ENCODE measurements at places on chromosomes 3 and 15.

- no peak for DNase-seq
Measured at GRCh38 chr3:194443901-194444300, 42.9 kb downstream of the ATP13A3 start.

DNA sequence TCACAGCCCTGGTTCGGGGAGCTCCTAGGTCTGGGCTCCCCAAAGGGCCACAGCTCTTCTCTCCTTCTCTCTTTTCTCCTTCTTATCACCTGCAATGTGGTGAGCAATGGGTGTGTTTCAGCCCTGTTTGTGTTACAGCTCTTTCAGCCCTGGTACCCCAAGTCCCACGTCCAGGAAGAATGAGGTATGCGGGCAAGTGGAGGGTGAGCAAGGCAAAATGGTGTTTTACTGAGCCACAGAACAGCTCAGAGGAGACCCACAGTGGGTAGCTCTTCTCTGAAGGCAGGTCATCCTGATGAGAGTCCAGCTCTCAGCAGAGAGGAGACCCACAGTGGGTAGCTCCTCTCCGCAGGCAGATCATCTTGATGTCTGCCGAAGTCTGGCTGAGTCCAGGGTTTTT is 86.8 kb downstream of the BFSP2 start:
- no peak for DNase-seq

- DNase-seq, result peak; percentile 44
Measured at GRCh38 chr3:184777566-184778356, 34.2 kb upstream of the VPS8 start.

- no peak for DNase-seq
Measured at GRCh38 chr15:95928822-95929221, 401.7 kb upstream of the NR2F2 start.

DNA sequence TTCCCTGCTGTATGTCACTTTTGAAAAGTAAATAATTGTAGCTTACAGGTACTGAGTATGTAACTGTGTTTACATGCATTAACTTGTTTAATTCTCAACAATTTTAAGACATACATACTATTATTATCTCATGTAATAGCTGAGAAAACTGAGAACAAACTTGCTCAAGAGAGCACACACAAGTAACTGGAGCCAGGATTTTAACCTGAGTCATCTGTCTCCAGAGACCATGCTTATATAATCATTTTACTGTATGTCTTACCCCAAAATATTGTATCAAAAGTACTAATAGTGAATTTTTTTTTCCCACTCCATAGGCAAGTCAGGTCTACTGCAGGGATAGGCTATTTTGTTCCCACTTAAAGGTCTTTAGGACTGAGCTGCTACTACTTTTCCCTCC is 95.4 kb downstream of the FEZF2 start:
- DNase-seq, result no peak

All from substantia nigra (tissue), 51 donors.